ENCODE measurements at places on chromosomes 4 and X.
A peak's percentile ranks its signal among the peaks of the same experiment; 100 is the strongest.

DNA sequence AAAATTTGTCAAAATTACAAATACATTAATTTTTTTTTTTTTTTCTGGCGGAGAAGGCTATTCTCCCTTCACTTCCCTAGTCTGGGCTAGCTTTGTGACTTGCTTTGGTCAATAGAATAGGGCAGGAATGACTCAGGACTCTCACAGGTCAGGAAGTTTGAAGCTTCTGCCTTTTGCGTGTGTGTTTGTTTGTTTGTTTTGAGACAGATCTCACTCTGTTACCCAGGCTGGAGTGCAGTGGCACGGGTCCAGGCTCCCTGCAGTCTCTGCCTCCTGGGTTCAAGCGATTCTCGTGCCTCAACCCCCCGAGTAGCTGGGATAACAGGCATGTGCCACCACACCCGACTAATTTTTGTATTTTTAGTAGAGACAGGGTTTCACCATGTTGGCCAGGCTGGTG, 55.9 kb upstream of the USP9X start:
- DNase-seq: no peak

DNA sequence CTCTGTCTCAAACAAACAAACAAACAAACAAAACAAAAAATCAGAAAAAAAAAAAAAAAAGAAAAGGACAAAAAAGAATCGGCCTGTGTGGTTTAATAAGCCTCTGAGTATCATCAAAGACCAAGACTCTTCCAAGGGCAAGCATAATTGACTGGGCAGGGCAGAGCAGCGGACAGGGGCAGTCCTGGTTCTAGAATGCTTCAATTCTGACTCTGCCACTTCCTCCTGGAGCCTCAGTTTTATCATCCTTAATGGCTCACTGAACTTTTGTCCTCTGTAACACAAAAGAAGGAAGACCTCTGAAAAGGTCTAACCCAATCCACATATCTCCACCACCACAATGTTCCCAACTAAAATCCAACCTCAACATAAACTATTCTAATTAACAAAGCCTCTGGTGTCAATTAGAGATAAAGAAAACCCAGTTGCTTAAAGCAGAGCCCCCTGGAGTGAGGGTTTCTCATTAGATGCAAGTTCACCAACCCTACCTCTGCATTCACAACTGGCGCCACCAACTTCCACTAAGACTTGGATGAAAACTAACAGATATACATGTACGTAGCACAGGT, 51.7 kb downstream of the TBC1D9 start:
- DNase-seq: no peak

- DNase-seq: no peak
These were observed 90.4 kb upstream of the VCX3B start for GRCh38 chrX:8374041-8374825.

DNA sequence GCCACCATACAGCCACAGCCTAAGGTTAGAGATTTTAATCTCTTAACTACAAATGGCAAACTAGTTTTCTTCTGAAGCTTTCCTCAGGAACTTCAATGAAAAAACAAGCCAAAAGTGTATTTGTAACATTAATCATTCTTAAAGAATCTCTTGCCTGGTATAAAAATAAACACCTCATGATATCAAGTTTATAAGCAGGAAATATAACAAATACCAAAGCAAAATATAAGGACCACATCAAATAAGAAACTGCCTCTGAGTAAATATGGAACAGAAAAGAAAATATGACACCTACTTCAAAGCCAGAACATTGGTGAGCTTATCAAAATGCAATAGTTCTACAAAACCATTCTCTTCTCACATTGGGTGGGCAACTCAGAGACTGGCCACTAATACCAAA, 89.9 kb downstream of the GPC4 start:
- peak; percentile 61 for DNase-seq

All from PC-9 (cell line).